Hepatocyte (in vitro differentiated cells): ENCODE measurements at places on chromosomes 1 and 21.

DNA sequence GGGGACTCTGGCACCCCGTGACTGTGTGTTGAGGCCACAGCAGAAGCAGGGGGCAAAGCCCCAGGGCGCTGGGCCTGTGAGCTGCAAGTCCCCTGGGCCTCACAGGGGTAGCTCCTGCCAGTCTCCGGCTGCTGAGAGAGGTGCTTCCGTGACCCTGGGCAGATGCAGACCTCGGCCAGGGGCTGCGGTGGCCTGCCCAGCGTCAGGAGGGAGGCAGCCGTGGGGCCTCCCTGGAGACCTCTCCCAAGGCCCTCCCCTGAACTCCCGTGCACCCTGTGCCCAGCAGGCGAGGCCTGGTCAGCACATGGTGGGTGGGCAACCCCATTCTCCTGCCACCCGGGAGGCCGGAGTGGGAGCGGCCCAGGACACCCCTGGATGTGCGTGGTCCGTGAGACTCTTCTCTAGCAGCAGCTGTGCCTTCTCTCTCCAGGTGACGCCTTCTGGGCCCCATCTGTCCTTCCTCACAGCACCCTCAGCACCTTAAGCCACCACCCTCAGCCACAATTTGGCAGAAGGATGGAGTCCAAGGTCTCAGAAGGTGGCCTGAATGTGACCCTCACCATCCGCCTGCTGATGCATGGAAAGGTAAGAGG is 85.7 kb upstream of the COL6A1 start:
- no peak for DNase-seq
- H3K4me3 ChIP-seq, result no peak overlapping the region
- H3K4me1 ChIP-seq, result peaks cover 7% of the 10 kb centered on the region
- no peak overlapping the region for H3K27ac ChIP-seq
- no peaks in the 10 kb centered on the region for H3K27me3 ChIP-seq

GRCh38 chr1:223819730-223820514 is 25.8 kb downstream of the TP53BP2 start:
- peak; percentile 26 for DNase-seq
- H3K4me3 ChIP-seq, result no peak overlapping the region
- no peaks in the 10 kb centered on the region for H3K36me3 ChIP-seq
- peak overlapping the region; percentile 69 for H3K27ac ChIP-seq
- H3K4me1 ChIP-seq, result peaks cover 14% of the 10 kb centered on the region

DNA sequence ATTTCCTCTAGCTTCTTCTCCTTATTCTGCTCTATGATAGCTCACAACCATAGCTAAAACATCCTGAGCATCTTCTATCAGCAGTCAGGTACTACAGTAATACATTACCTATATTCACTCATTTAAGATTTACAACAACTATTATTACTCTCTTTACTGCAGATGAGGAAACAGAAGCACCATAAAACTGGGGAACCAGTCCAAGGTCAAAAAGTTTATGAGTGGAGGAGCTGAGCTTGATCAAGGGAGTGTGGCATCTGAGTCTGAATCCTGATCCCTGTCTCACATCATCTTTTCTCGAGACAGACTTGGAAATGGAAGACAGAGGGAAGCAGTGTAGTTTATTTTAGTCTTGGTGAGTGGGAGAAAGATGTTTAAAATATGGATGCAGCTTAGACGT is 288.6 kb downstream of the RGS7 start:
- no peaks in the 10 kb centered on the region for H3K27me3 ChIP-seq
- H3K4me3 ChIP-seq, result no peak overlapping the region
- no peak overlapping the region for H3K27ac ChIP-seq
- no peak for DNase-seq
- no peaks in the 10 kb centered on the region for H3K4me1 ChIP-seq

DNA sequence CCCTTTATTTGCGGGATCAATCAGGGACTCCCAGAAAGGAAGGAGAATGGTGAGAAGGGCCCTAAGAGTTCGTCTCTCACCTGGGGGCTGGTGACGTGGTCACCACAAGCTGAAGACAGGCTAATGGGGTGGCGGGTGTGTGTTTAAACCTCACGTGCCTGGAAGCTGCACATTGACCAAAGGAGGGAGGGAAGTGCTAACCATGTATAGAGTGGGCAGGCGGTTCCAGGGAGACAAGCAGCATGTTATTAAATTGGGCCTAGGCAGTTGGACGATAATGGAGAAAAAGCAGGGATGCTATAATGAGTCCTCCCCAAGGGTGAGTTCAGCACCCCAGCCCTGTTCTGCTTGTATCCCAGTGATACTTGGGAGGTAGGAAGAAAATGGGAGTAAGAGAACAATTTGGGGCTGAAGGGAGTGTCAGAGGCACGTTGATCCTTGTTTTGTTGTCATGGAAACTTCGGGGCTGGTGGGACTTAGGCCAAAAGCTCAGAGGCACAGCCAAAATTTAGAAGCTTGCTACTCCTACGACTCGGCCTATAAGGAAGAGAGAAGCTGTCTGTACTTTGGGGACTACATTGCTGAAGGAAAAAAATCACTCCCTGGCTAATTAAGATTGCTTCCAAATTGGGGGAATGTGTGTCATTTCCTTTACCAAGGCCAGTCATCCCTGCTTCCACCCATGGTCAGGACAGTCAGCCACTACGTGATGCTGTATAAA is 33.2 kb upstream of the EPHA8 start:
- no peaks in the 10 kb centered on the region for H3K36me3 ChIP-seq
- H3K4me1 ChIP-seq, result no peaks in the 10 kb centered on the region
- H3K27ac ChIP-seq, result no peak overlapping the region
- DNase-seq, result no peak

DNA sequence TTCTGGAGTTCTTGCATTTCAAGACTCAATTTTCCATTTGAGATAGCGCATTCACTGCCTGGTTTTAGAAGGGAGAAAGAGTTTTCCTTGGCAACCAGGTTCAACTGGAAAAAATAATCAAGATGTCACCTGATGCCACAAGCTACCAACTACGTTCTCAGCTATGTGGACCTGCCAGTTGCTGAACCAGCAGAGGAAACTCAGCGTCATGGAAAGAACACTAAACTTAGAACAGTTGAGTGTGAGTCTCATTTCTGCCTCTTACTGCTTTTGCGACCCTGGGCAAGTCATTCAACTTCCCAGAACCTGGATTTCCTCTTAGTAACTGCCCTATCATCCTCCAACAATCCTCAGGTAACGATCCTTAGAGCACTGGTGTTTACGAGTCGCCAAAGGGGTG is 373.0 kb upstream of the ESRRG start:
- H3K27ac ChIP-seq, result no peak overlapping the region
- H3K4me3 ChIP-seq, result no peak overlapping the region

- no peak overlapping the region for H3K27ac ChIP-seq
- no peaks in the 10 kb centered on the region for H3K27me3 ChIP-seq
- no peak for DNase-seq
- no peaks in the 10 kb centered on the region for H3K4me1 ChIP-seq
- H3K36me3 ChIP-seq, result no peaks in the 10 kb centered on the region
These were observed 89.5 kb downstream of the XCL2 start for GRCh38 chr1:168454211-168454815.

- H3K36me3 ChIP-seq, result no peaks in the 10 kb centered on the region
- H3K4me3 ChIP-seq, result no peak overlapping the region
- H3K27ac ChIP-seq, result no peak overlapping the region
- H3K4me1 ChIP-seq, result no peaks in the 10 kb centered on the region
- DNase-seq, result no peak
These were observed 611.2 kb upstream of the ADGRL4 start for GRCh38 chr1:79617777-79618176.

GRCh38 chr1:226674892-226675714 is 64.0 kb downstream of the ITPKB start:
- H3K4me1 ChIP-seq, result peaks cover 4% of the 10 kb centered on the region
- H3K27me3 ChIP-seq, result no peaks in the 10 kb centered on the region
- DNase-seq, result no peak
- H3K27ac ChIP-seq, result peak overlapping the region; percentile 39
- H3K4me3 ChIP-seq, result no peak overlapping the region
- H3K36me3 ChIP-seq, result no peaks in the 10 kb centered on the region

GRCh38 chr1:25050165-25050564 is 120.1 kb upstream of the RUNX3 start:
- H3K27ac ChIP-seq, result no peak overlapping the region
- H3K36me3 ChIP-seq, result no peaks in the 10 kb centered on the region
- H3K4me1 ChIP-seq, result no peaks in the 10 kb centered on the region
- DNase-seq, result no peak
- no peak overlapping the region for H3K4me3 ChIP-seq

- H3K27ac ChIP-seq, result peak overlapping the region; percentile 37
- H3K4me1 ChIP-seq, result peaks cover 4% of the 10 kb centered on the region
- no peak for DNase-seq
- H3K27me3 ChIP-seq, result no peaks in the 10 kb centered on the region
These were observed 130.2 kb downstream of the DUSP10 start for GRCh38 chr1:221611656-221612046.

- H3K27ac ChIP-seq, result no peak overlapping the region
- H3K36me3 ChIP-seq, result no peaks in the 10 kb centered on the region
- DNase-seq, result no peak
- H3K27me3 ChIP-seq, result no peaks in the 10 kb centered on the region
- no peaks in the 10 kb centered on the region for H3K4me1 ChIP-seq
These were observed 16.9 kb downstream of the ALDH4A1 start for GRCh38 chr1:18885311-18886002.

- H3K4me1 ChIP-seq, result peaks cover 62% of the 10 kb centered on the region
- H3K4me3 ChIP-seq, result no peak overlapping the region
- DNase-seq, result peak; percentile 58
- H3K27ac ChIP-seq, result peak overlapping the region; percentile 68
- no peaks in the 10 kb centered on the region for H3K36me3 ChIP-seq
- H3K27me3 ChIP-seq, result no peaks in the 10 kb centered on the region
These were observed 22.7 kb downstream of the SKI start for GRCh38 chr1:2250721-2251281.

- no peaks in the 10 kb centered on the region for H3K36me3 ChIP-seq
- H3K4me3 ChIP-seq, result no peak overlapping the region
- H3K27me3 ChIP-seq, result peaks cover 43% of the 10 kb centered on the region
- no peak overlapping the region for H3K27ac ChIP-seq
- DNase-seq, result no peak
These were observed 899 bp downstream of the OPRD1 start for GRCh38 chr1:28812669-28813468.

GRCh38 chr1:226863446-226863845 is 7.0 kb upstream of the PSEN2 start:
- no peak for DNase-seq
- H3K27me3 ChIP-seq, result no peaks in the 10 kb centered on the region
- H3K27ac ChIP-seq, result no peak overlapping the region
- H3K4me3 ChIP-seq, result no peak overlapping the region

GRCh38 chr1:211377539-211378450 is 51.2 kb downstream of the TRAF5 start:
- H3K4me1 ChIP-seq, result no peaks in the 10 kb centered on the region
- H3K4me3 ChIP-seq, result no peak overlapping the region
- no peaks in the 10 kb centered on the region for H3K36me3 ChIP-seq
- H3K27me3 ChIP-seq, result no peaks in the 10 kb centered on the region
- no peak overlapping the region for H3K27ac ChIP-seq

GRCh38 chr1:80917225-80917624 is 883.5 kb upstream of the ADGRL2 start:
- DNase-seq, result no peak
- H3K27ac ChIP-seq, result no peak overlapping the region
- H3K4me3 ChIP-seq, result no peak overlapping the region
- no peaks in the 10 kb centered on the region for H3K27me3 ChIP-seq
- peaks cover 8% of the 10 kb centered on the region for H3K4me1 ChIP-seq

GRCh38 chr1:169928438-169929209 is 34.9 kb upstream of the SCYL3 start:
- peak; percentile 54 for DNase-seq
- no peaks in the 10 kb centered on the region for H3K36me3 ChIP-seq
- H3K27ac ChIP-seq, result no peak overlapping the region
- H3K4me3 ChIP-seq, result no peak overlapping the region

DNA sequence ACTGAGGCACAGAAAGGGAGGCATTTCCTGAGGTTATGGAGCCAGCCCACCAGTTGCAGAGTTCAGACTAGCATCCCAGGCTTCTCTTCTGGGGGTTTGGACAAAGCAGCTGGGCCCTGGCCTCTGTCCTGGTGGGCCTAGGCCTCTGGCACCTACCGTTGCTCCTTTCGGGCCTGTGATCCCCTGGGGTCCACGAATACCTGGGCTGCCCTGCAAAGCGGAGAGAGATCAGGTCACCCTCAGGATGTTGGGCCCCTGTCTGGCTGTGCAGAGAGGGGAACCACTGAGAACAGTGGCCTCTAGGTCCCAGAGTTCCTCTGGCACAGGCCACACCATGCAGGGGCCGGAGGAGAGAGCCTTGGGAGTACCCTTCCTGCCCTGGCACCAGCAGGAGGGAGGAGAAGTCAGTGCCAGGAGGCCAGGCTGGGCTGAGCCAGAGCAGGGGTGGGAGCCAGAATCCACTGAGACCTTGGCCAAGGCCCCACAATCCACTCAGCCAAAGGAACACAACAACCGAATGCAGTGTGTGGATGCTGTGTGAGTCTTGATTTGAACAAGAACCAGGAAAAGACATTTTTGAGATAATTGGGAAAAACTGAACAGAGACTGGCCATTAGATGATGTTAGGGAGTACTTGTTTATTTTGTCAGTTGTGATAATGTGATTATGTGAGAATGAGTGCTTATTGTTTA is 8.9 kb downstream of the COL9A2 start:
- H3K4me1 ChIP-seq, result no peaks in the 10 kb centered on the region
- no peak overlapping the region for H3K27ac ChIP-seq
- no peak overlapping the region for H3K4me3 ChIP-seq
- H3K36me3 ChIP-seq, result no peaks in the 10 kb centered on the region

GRCh38 chr1:80217377-80217986 is 1211.0 kb upstream of the ADGRL4 start:
- H3K27me3 ChIP-seq, result no peaks in the 10 kb centered on the region
- no peaks in the 10 kb centered on the region for H3K4me1 ChIP-seq
- H3K4me3 ChIP-seq, result no peak overlapping the region
- no peaks in the 10 kb centered on the region for H3K36me3 ChIP-seq
- peak; percentile 78 for DNase-seq
- peak overlapping the region; percentile 5 for H3K27ac ChIP-seq

DNA sequence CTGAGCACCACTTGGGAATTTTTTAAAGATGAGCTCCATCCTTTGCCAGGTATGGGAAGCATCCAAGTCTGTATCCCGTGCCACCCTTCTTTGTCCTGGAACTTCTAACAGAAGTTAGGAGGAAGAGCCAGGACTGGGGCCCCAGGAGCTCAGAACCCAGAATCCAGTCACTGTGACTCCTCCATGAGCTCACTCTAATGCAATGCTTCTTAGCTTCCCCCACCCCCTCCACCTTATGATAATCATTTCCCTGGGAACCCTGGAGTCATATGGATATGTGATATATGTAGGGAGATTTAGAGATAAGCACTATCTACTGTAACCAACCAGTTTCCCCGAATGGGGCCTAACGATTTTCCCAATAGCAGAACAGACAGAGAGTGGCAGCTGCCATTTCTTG is 758 bp upstream of the SPRR5 start:
- DNase-seq, result no peak
- H3K36me3 ChIP-seq, result no peaks in the 10 kb centered on the region
- H3K4me3 ChIP-seq, result no peak overlapping the region
- no peaks in the 10 kb centered on the region for H3K4me1 ChIP-seq
- no peaks in the 10 kb centered on the region for H3K27me3 ChIP-seq

DNA sequence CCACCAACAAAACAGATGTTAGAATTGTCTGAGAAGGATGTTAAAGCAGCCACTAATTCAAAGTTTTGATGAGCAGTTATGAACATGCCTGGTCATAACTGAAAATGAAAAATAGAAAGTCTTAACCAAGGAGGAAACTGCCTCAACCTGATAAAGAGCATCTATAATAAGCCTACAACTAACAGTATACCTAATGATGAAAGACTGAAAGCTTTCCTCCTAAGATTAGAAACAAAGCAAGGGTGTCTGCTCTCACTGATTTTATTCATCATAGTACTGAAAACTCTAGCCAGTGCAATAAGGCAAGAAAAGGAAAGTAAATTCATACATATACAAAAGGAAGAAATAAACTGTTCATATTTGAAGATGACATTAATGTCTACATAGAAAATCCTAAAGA is 82.0 kb downstream of the KCNK1 start:
- H3K36me3 ChIP-seq, result no peaks in the 10 kb centered on the region
- H3K4me1 ChIP-seq, result peaks cover 3% of the 10 kb centered on the region
- H3K4me3 ChIP-seq, result no peak overlapping the region
- DNase-seq, result no peak
